ENCODE measurements at places on chromosomes 2 and 18.

GRCh38 chr18:41942254-41942653 lies 12.8 kb upstream of the PIK3C3 start:
- DNase-seq = no peak

GRCh38 chr2:119283873-119284331 lies 60.3 kb downstream of the STEAP3 start:
- no peak for DNase-seq

DNA sequence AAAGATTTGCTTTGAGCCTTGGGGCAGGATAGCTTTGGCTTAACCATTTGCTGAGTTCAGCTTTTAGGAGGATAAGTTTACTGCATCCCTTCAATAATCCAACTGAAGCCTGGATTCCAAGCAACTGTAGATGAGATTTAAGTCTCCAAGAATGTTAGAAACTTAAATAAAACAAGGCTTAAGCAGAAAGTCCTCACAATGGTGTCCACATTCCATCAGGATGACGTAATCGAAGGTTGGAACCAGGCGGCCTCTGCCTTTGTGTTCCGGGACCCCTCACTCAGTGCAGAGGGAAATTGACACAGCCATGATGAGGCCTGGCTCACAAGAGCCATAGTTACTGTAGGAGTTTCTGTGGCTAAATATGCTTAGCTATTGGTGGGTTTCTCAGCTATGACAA lies 260.4 kb downstream of the LPIN1 start:
- DNase-seq = no peak

DNA sequence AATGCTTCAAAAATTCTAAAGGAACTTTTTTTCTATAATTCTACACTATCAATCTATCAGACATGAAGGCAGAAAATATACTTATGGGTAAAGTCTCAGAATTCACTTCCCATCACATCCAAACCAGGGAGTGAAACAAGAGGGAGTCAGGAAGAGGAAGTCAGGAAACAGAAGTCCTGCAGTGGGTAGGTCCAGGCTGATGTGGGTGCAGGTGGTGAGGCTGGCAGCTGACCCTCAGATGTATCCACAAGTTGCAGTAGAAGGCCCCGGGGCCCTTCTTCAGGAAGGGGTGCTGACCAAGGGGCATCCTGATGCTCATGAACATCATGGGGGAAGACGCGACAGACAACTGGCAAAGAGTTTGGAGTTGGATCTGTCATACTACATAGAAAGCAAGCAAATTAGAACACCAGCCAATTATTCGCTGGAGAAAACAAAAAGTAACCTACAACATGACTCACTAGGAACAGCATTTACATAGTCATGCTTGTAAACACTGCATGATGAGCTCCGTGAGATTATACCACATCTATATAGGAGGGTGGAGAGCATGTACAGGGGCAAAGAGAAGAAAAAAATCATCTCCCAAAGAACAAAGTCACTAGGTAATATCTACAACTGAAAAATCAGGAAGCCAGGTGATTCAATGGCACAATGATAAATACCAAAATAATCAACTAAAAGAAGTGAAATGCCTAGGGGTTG lies 4.2 kb downstream of the UXS1 start:
- DNase-seq = no peak

DNA sequence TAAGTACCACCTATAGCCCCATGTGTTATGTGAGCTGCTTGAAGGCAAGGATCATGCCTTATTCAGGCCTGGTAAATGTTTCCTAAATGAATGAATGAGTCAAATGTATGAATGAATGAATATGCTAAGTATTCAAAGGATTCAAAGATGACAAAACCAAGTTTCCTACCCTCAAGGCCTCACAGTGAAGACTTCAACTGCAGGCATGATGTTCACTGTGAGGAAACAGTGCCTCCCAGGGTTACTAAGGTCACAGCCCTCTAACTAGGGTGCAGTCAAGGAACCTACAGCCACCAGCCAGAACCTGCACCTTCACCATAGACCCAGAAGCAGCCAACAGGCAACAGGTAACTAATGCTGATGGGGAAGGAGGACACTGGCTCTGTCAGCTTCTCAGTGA lies 69.3 kb downstream of the SUMO1 start:
- no peak for DNase-seq

DNA sequence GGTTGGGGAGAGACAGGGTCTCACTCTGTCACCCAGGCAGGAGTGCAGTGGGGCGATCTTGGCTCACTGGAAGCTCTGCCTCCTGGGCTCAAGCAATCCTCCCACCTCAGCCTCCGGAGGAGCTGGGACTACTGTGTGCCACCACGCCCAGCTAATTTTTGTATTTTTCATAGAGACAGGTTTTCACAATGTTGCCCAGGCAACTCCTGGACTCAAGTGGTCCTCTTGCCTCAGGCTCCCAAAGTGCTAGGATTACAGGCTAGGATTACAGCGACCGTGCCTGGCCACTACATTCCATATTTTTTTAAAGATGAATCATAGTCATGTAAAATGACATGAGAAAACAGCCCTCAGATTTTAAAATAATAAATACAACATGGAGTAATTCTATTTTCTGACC lies 32.3 kb downstream of the CWC22 start:
- DNase-seq = no peak

DNA sequence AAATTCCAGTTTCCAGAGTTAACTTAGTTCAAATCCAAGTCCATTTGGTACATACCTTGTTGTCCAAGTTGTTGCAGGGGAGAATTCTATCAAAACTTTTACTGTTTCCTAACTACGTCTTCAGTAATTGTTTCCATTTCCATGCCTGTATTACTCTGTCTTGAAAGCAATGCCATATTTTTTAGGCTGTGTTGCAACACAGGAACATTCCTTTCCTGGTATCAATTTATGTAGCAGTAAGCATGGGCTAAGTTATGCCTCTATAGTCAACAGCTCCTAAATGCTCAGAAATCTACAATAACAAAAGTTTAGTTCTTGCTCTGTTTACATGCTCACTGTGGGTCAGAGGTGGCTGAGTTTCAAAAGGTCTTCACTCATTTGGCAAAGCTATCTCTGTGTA lies 1943.8 kb upstream of the PIK3C3 start:
- DNase-seq = no peak

Data from right renal pelvis (tissue), 4 donors.